ENCODE measurements at places on chromosomes 3 and 15.

- DNase-seq = peak; percentile 62
Observed at GRCh38 chr3:69425249-69425648, 39.4 kb upstream of the FRMD4B start.

DNA sequence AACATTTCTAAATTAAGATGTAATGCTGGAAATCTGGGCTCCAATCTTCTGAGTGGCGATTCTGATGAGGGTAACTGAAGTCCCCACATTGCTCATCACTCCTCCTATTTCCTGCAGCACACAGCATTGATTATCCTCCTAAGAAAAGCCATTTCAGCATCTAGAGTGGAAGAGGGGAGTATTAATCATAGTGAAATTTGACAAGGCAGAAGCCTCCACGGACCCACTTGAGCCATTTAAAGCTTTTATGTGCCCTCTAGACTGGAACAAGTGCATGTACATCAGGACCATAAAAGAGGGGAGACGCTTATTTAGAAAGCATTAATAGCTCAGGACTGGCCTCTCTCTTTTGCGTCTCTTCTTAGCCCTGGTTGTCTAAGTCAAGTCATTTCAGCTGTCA is 25.8 kb downstream of the AQP9 start:
- DNase-seq = no peak

GRCh38 chr3:126111126-126111551 is 27.2 kb upstream of the SLC41A3 start:
- DNase-seq = no peak

- DNase-seq = no peak
Observed at GRCh38 chr3:102233881-102234280, 200.9 kb upstream of the ZPLD1 start.

DNA sequence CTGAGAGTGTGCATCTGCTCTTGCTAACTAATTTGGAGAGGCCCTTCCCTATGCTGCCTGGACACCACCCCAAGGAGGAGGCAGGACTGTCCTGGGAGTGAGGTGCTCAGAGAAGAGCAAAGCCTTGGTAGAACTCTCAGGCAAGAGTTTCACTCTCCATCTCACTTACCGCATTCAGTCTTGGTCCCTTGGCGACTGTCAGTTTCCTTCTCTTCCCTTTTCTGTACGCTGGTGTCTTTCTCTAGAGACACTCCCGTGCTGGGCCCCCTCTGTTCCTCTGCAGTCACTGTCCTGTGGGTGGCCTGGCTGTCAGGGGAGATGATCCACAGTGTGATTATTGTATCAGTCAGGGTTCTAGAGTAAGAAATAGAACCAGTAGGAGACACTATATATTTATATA is 44.0 kb downstream of the IDH2 start:
- DNase-seq = no peak

- peak; percentile 91 for DNase-seq
Observed at GRCh38 chr3:66593978-66594377, 93.2 kb upstream of the LRIG1 start.

DNA sequence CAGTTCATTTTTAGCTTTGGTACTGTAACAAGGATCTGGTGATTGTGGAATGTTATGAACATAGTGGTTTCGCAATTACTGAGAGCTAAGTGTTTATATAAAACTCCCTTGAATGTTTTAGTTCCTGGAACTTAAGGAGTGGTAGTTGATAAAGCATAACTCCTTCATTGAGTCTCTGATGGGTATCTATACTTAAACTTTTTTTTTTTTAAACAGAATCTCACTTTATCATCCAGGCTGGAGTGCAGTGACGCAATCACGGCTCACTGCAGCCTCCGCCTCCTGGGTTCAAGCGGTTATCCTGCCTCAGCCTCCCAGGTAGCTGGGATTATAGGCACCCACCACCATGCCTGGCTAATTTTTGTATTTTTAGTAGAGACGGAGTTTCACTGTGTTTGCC is 11.3 kb downstream of the PRKCI start:
- peak; percentile 54 for DNase-seq

DNA sequence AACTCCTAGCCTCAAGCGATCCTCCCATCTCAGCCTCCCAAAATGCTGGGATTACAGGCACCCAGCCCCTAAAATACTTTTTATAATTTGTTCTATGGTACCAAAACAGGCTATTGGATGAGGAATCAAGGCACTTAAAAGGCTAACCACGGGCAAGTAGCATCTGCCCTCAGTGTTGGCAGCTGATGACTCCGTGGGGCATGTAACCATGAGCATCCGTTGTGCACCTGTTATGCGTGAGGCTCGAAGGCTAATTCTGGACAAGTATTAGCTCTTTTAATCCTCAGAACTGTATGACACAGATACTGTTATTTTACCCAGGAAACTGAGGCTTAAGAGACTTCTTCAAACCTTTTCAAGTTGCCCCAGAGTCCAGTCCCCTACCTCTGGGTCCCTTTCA is 10.2 kb downstream of the WDR73 start:
- no peak for DNase-seq

DNA sequence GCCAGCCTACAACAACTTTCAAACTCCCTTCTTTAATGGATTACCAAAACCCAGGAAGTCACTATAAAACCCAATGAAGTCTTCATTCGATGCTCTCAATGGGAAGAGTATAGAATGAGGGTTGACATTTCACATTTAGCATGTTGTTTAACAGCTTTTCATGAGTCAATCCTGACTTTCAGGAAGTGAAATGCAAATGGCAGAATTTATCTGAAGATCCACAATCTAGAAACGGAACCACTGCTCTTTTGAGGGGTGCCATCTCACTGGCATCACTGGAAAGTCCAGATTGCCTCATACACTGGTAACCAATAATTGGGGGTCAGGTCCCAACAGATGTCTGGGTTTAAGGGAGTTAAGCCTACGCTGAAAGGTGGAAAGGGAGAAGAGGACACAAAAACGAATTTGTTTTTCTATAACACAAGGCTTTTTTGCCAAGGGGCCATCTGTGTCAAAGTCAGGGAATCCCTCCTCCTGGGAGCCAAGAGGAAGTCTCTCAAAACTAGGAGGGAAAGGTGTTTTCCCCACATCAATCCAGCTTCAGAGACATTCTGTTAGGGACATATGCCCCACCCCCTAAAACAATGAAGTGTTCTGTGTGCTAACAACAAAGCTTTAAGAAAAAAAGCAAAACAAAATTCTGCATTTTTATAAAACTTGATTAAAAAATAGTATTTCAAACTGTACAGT is 12.0 kb upstream of the ATP1B3 start:
- DNase-seq = no peak

DNA sequence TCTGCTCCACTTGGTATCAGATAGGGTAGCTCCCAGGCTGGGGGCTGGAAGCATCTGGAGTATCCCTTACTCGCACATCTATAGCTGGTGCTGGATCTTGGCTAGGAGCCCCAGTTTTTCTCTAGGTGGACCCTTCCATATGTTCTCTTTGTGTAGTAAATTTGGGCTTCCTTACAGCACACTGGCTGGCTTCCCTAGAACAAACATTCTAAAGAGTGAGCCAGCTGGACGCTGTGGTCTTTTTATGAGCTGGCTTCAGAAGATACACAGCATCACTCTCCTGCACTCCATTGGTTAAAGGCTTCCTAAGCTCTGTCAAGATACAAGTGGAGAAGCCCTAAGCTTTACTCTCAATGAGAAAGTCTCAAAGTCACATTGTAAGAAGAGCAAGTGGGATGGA is 322.1 kb downstream of the WDR72 start:
- DNase-seq = no peak

DNA sequence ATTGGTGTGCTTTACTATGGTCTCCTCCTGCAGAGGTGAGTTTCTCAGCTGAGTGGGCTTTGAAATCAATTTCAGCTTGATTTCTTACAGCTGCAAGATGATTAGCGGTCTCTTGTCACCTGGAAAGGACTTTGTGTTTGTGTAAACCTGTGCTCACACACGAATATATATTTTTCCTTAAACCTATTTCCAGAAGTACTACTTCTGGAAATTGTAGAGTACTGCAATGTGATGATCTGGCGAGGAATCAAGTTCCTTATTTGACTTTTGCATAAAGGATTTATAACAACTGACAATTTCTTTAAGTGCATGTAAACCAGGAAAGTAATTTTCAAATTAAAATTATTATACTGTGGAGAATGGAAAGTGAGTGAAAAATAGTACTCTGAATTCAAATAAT is 2.1 kb downstream of the MCTP2 start:
- no peak for DNase-seq

DNA sequence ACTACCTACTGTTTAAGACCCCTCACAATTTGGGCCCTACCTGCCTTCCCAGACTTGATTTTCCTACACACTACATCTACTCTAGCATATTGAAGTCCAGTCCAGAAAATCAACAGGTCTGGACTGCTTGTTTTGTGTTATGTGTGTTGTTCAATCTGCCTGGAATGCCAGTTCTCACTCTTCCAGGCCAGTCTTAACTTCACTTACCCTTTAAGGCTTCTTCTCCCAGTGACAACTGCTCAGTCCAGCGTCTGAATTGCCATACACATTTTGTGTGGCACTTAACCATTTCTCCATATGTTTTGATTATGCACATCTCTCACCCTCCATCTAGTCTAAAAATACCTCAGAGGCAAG is 1.1 kb downstream of the TICRR start:
- peak; percentile 26 for DNase-seq

GRCh38 chr3:187012609-187013051 is 82.3 kb downstream of the ST6GAL1 start:
- DNase-seq = peak; percentile 20

- DNase-seq = no peak
Observed at GRCh38 chr3:178505832-178506231, 30.4 kb upstream of the KCNMB2 start.

DNA sequence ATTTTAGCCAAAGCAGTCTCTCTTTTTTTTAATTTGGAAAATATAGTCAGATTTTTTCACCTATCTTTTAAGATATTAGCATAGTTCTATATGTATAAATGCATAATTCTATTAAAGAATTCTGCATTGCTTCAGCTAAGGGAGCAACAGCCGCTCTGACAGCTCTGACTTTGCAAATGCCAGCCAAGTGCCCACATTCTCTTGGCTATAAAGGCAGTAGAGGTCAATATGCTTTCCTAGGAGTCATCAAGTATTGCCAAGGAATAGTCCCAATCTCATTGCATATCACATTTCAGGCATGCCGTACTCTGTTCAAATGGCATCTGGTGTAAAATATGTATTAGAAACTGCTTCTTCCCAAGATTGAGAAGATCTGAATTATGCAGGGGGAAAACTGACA is 161.4 kb downstream of the RPLP1 start:
- DNase-seq = no peak

- no peak for DNase-seq
Observed at GRCh38 chr15:31304751-31305365, 21.8 kb upstream of the KLF13 start.

- no peak for DNase-seq
Observed at GRCh38 chr3:70488816-70489215, 176.4 kb upstream of the MDFIC2 start.

GRCh38 chr3:112973325-112974177 is 1.4 kb downstream of the CD200R1 start:
- no peak for DNase-seq

DNA sequence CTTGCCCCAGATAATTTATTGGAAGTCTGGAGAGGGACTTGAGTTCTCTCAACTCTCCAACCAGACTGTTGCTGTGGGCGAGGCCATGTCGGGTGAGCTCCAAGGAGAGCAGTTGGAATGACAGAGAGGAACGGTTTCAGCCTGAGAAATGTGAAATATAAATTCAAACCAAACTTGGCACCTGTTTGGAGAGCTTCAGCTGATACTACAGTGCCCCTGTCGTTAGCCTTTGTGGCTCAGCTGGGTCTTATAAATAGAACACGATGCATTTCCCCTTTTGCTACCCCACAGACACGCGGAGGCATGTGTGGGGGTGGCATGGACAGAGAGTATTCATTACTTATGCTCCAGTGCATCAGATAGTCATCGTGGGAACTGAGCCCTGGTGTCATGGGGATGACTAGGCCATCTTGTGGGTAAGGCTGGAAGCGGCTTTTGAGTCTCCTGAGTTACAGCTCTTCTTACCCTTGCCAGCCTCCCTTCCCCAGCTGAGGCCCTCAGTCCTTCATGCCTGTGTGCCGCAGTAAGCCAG is 15.6 kb downstream of the SMAD3 start:
- no peak for DNase-seq

DNA sequence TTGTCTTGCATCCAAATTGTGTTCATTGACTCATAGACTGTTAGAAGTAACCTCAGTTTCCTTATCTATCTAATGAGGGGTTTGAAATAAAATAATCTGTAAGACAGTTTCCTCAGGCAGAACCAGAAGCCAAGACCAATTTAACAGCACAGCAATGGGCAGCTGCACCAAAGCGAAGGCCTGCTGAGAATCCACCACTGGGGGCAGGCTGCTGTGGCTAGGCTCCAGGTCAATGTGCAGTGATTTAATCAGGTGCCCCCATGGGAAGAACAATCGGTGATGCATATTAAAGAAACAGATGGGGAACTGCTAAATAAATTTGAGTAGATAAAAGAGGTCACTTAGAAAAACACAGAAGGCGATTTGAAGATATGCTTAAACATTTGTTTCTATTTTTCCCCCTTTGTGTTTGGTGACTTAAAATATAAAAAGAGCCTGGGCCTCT is 28.0 kb upstream of the TMOD3 start:
- peak; percentile 46 for DNase-seq

GRCh38 chr3:17195192-17195611 is 310.4 kb downstream of the PLCL2 start:
- peak; percentile 71 for DNase-seq

- DNase-seq = peak; percentile 34
Observed at GRCh38 chr15:56984681-56985481, 66.4 kb downstream of the TCF12 start.

DNA sequence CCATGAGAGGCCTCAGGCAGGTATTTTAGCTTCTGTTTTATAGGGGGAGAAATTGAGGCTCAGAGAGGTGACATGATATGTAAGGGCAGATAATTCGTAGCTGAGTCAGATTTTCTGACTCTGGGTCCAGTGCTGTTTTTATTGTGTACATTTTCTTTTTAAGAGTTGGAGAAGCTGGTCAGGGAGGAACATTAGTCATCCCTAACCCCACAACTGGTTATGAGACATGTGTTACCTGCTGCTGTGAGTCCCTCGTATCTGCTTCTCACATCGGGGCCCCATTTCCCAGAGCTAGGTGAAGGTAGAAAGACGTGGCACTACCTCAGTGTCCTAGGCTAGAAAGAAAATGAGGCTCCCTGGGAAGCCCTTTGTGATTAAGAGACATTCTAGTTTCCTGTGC is 28.6 kb downstream of the GALNT15 start:
- DNase-seq = peak; percentile 33

GRCh38 chr3:101151286-101151913 is 158.2 kb upstream of the ABI3BP start:
- no peak for DNase-seq
